ENCODE measurements at places on chromosomes 4 and X.
A peak's percentile ranks its signal among the peaks of the same experiment; 100 is the strongest.

DNA sequence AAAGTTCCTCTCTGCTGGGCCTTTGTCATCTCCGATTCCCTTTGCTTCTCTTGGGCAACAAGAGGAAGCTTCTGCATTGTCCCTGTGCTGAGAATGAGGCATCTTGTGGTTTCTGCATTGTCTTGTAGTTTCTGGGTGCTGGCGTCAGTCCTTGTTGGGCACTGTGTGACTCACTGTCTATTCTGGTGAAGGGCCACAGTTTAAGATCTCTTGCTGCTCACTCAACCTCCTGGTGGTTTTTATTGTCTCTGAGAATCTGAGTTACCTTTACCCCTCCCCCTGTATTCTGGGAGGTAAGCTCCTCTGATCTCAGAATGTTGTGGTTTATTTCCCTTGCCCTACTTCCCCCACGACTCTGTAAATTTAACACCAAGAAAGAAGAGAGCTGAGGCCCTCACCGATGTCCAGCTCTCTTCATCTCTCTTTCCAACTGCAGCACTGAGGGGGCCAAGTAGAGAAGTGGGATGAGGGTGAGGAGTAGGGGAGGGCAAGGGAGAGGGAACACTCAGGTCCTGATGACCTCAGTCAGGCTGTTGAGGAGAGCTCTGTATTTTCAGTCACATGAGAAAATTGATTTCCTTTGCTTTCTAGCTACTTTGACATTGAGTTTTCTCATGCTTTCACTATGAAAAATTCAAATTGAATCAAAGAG is 441.6 kb upstream of the PITX2 start:
- no peaks in the 10 kb centered on the region for H3K4me1 ChIP-seq
- DNase-seq = no peak
- no peaks in the 10 kb centered on the region for H3K27me3 ChIP-seq
- H3K36me3 ChIP-seq = no peaks in the 10 kb centered on the region
- H3K4me3 ChIP-seq = no peak overlapping the region

GRCh38 chr4:124481123-124481522 is 231.4 kb downstream of the ANKRD50 start:
- H3K4me1 ChIP-seq = no peaks in the 10 kb centered on the region
- H3K4me3 ChIP-seq = no peak overlapping the region
- DNase-seq = no peak
- H3K36me3 ChIP-seq = no peaks in the 10 kb centered on the region
- H3K27me3 ChIP-seq = no peaks in the 10 kb centered on the region

GRCh38 chr4:184583738-184584502 is 65.3 kb downstream of the CASP3 start:
- no peaks in the 10 kb centered on the region for H3K27me3 ChIP-seq
- no peaks in the 10 kb centered on the region for H3K36me3 ChIP-seq
- H3K27ac ChIP-seq = no peak overlapping the region
- H3K4me1 ChIP-seq = no peaks in the 10 kb centered on the region
- no peak for DNase-seq
- H3K4me3 ChIP-seq = no peak overlapping the region

- no peak overlapping the region for H3K4me3 ChIP-seq
- no peaks in the 10 kb centered on the region for H3K4me1 ChIP-seq
- no peaks in the 10 kb centered on the region for H3K27me3 ChIP-seq
- H3K36me3 ChIP-seq = no peaks in the 10 kb centered on the region
These were observed 96.5 kb upstream of the PACRGL start for GRCh38 chr4:20603671-20604313.

- no peaks in the 10 kb centered on the region for H3K4me1 ChIP-seq
- DNase-seq = no peak
- H3K27me3 ChIP-seq = no peaks in the 10 kb centered on the region
These were observed 27.4 kb upstream of the GPR174 start for GRCh38 chrX:79117078-79117477.

- peaks cover 6% of the 10 kb centered on the region for H3K4me1 ChIP-seq
- no peaks in the 10 kb centered on the region for H3K27me3 ChIP-seq
- no peak for DNase-seq
- H3K4me3 ChIP-seq = no peak overlapping the region
- no peaks in the 10 kb centered on the region for H3K36me3 ChIP-seq
These were observed 38.7 kb upstream of the JADE1 start for GRCh38 chr4:128770807-128771206.

DNA sequence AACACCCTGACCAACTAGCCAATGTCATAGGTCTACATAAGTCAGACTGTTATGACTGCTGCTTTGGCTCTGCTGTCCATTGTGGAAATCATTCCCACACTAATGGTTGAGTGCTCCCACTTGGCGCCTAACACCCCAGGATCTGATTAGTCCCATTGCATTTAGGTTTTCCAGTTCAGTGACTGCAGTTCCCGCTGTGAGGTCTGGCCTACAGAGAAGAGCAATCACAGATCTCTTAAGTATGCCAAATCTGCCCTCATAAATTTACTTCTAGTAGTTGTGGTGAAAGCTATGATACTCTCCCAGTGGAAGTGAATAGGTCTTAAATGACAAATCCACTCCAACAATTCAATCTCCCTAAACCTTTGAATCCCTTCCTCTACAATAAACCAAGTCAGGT is 77.3 kb upstream of the IL2 start:
- H3K27me3 ChIP-seq = no peaks in the 10 kb centered on the region
- no peak overlapping the region for H3K4me3 ChIP-seq
- DNase-seq = no peak
- no peaks in the 10 kb centered on the region for H3K36me3 ChIP-seq
- no peak overlapping the region for H3K27ac ChIP-seq

DNA sequence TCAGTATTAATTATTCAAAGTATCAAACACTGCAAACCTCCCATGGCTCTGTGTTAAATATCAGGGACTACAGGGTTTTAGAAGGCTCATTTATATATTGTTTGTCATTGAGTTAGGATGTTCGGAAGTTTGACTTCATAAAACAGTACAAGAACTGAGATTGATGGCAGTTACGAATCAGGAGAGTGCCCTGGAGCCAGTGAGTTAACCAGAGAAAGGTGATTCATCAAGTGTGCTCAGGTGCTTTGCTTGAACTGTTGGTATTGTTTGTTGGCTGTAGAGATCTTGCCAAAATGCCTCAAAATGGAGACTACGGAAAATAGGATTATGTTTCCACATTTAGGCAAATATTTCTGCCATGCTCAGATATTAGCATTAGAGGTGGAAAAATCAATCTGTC is 7.5 kb upstream of the GPR101 start:
- H3K4me3 ChIP-seq = no peak overlapping the region
- H3K27ac ChIP-seq = no peak overlapping the region
- no peaks in the 10 kb centered on the region for H3K27me3 ChIP-seq
- H3K4me1 ChIP-seq = no peaks in the 10 kb centered on the region
- no peaks in the 10 kb centered on the region for H3K36me3 ChIP-seq

DNA sequence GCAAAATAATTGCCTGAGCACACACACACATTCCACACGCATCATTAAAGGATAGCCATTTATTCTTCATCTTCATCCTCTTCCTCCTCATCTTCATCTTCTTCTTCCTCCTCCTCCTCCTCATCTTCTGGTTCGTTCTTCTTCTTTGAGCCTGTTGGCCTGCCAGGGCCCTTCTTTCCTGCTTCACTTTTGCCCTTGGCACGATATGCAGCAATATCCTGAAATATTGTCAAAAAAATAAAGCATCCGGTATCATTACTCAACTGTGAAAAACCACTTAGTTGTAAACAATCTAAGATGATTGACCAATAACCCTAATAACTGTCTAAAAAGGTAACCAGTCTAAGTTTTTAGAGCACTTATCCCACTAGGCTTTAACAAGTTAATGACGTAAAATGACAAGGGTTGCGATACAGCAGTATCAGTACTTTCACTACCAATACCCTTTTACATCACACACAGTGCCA is 2.1 kb downstream of the HMGB2 start:
- no peaks in the 10 kb centered on the region for H3K27me3 ChIP-seq
- DNase-seq = no peak
- no peak overlapping the region for H3K4me3 ChIP-seq
- H3K36me3 ChIP-seq = no peaks in the 10 kb centered on the region

DNA sequence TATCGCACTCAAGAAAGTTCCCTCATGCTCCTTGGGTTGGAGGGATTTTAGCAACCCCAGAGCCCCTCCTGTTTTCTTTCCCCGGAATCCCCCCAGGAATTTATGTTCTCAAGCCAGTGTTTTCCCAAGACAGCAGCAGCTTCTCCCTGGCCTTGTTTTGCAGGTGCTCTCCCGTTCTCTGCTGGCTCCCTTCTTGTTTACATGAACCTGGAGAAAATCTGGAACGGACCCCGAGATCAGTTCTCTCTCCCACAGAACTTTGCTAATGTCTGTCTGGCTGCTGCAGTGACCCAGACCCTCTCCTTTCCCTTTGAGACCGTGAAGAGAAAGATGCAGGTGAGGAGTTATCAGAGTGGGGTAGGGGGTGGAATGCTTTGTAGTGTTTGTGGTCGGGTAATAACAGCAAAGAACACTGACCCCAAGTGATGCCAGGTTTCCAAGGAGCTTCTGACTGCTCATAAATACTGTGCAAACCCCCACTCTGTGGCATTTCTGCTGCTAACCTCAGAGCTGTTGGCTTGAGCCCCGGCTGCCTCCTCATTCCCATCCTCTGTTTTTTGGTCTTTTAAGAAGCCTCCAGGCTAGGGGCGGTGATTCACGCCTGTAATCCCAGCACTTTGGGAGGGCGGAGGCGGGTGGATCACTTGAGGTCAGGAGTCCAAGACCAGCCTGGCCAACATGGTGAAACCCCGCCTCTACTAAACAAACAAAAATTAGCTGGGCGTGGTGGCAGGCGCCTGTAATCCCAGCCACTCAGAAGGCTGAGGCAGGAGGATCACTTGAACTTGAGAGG is 11.1 kb downstream of the SLC25A43 start:
- H3K4me3 ChIP-seq = no peak overlapping the region
- H3K27ac ChIP-seq = no peak overlapping the region
- no peaks in the 10 kb centered on the region for H3K27me3 ChIP-seq
- H3K36me3 ChIP-seq = no peaks in the 10 kb centered on the region
- no peaks in the 10 kb centered on the region for H3K4me1 ChIP-seq

- no peak overlapping the region for H3K27ac ChIP-seq
- no peak overlapping the region for H3K4me3 ChIP-seq
- no peaks in the 10 kb centered on the region for H3K36me3 ChIP-seq
- DNase-seq = no peak
These were observed 38.7 kb upstream of the FGF2 start for GRCh38 chr4:122787940-122788339.

- no peaks in the 10 kb centered on the region for H3K27me3 ChIP-seq
- H3K4me1 ChIP-seq = no peaks in the 10 kb centered on the region
- H3K36me3 ChIP-seq = no peaks in the 10 kb centered on the region
- H3K27ac ChIP-seq = no peak overlapping the region
These were observed 819.8 kb upstream of the PCDH7 start for GRCh38 chr4:29900336-29900735.

DNA sequence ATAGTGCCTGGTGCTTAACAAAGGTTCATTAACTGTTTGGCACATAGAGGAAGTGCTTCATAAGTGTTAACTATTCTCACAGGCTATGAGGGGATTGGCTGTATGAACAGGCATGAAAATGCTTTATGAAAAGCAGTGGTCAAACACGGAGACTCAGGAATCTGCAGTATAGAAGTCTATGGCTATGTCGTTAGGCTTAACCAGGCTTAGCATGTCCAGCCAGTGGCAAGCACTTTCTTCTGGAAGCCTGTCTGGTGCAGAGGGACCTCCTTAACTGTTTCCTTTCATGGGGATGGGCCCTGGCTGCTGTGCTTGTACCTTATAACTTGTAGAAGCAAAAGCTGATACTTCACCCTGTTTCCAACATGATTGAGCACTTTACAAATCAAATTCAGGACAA is 78.4 kb downstream of the PPEF2 start:
- DNase-seq = no peak
- peaks cover 1% of the 10 kb centered on the region for H3K4me1 ChIP-seq
- no peaks in the 10 kb centered on the region for H3K36me3 ChIP-seq
- no peaks in the 10 kb centered on the region for H3K27me3 ChIP-seq
- no peak overlapping the region for H3K27ac ChIP-seq

DNA sequence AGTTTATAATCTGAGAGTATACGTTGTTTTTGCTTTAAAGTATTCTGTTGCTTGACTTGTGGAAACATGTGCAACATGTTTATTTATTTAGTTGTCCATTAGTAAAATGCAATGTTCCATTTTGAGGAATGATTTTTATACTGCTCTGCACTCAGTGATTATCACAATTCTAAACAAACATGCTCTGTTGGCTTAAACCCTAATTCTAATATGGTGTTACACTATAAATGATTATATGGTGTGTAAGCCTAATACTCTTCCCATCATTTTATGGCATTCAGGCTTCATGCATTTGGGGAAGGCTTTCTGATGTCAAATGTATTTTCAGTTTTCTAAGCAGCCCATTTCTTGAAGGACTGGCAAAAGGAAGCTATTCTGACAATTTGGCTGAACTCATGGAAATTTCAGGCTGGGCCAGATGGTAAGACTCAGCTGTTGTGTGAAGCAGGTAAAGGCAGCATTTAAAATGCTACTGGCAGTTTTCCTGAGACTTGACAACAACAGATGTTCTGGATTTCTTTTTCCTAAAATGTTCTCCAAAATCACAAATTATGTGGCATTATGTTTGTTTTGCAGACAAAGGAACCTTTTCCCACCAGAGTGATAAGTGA is 336.7 kb upstream of the GNPDA2 start:
- H3K27ac ChIP-seq = no peak overlapping the region
- no peak overlapping the region for H3K4me3 ChIP-seq
- H3K27me3 ChIP-seq = no peaks in the 10 kb centered on the region
- H3K4me1 ChIP-seq = no peaks in the 10 kb centered on the region

DNA sequence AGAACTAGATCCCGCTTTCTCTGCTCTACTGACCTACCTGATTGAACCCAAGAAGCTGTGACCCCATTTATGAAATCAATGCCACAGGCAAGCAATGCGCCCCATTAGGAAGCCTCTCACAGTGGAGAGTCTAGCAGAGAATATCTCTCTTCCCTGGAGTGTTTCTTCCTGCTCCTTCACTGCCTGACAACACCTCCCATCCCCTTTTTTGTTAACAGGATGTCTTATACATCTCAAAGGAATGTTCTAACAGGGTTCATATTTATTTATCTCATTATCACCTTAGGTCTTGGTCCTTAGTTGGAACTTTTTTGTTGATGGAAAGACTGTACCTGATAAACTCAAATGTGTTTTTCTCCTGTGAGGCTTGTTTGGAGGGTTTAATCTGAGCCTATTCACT is 35.5 kb downstream of the SLIT2 start:
- no peaks in the 10 kb centered on the region for H3K27me3 ChIP-seq
- DNase-seq = no peak
- H3K36me3 ChIP-seq = no peaks in the 10 kb centered on the region

- peak overlapping the region; percentile 3 for H3K27ac ChIP-seq
- H3K36me3 ChIP-seq = no peaks in the 10 kb centered on the region
- DNase-seq = peak; percentile 78
These were observed 26.2 kb downstream of the JADE1 start for GRCh38 chr4:128835498-128836222.

- no peak overlapping the region for H3K4me3 ChIP-seq
- no peaks in the 10 kb centered on the region for H3K27me3 ChIP-seq
- no peaks in the 10 kb centered on the region for H3K4me1 ChIP-seq
These were observed 2.3 kb downstream of the PLAC8 start for GRCh38 chr4:83112231-83112630.

- no peak for DNase-seq
- H3K4me1 ChIP-seq = no peaks in the 10 kb centered on the region
- no peaks in the 10 kb centered on the region for H3K27me3 ChIP-seq
- H3K27ac ChIP-seq = no peak overlapping the region
- no peak overlapping the region for H3K4me3 ChIP-seq
- H3K36me3 ChIP-seq = no peaks in the 10 kb centered on the region
These were observed 502.6 kb upstream of the TECRL start for GRCh38 chr4:64911846-64912245.

Data from ovary (tissue), 10 donors.